ENCODE measurements at places on chromosomes 6 and 20.
A peak's percentile ranks its signal among the peaks of the same experiment; 100 is the strongest.

- DNase-seq: no peak
Measured at GRCh38 chr6:19860235-19860877, 23.2 kb downstream of the ID4 start.

GRCh38 chr20:34262488-34263288 is 21.5 kb downstream of the ASIP start:
- no peak for DNase-seq

- DNase-seq: no peak
Measured at GRCh38 chr6:21665392-21666200, 72.0 kb downstream of the SOX4 start.

GRCh38 chr6:13302751-13303667 is 25.3 kb downstream of the TBC1D7 start:
- no peak for DNase-seq

- DNase-seq: no peak
Measured at GRCh38 chr6:43814865-43815264, 44.9 kb downstream of the VEGFA start.

DNA sequence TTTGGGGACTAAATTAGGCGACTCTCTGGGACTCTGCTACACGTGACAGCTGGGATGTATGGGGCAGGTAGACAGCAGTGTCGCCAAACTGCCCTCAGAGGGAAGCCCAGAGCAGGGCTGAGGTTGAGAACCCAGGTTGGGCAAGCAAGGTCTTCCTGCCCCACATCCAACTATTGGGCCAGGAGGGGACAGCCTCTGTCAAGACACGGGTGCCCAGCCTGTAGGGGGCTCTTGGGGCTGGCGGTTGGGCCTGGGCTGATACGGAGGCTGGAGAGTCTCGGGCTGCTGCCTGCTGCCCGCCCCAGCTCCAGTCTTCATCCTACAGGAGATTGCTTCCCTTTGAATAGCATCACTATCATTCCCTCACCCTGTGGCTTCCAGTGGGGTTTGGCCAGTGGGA is 33.3 kb downstream of the CPNE5 start:
- no peak for DNase-seq

- DNase-seq: no peak
Measured at GRCh38 chr6:15953152-15953880, 175.6 kb upstream of the MYLIP start.

DNA sequence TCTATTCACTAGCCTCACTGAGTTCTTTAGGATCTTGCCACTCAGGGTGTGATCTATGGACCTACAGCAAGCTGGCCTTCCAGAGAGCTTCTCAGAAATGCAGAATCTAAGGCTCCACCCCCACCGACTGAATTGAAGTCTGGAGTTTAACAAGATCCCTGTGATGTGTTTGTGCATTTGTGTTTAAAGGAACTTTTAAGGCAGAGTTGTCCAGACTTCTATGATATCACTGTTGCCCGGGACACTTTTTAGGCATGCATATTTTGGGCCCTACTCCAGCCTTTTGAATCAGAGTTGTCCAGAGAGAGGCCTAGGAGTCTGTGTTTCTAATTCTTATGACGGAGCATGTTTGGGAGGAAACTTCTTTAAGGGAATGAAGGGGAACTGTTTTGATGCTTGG is 232.3 kb downstream of the QKI start:
- DNase-seq: no peak

DNA sequence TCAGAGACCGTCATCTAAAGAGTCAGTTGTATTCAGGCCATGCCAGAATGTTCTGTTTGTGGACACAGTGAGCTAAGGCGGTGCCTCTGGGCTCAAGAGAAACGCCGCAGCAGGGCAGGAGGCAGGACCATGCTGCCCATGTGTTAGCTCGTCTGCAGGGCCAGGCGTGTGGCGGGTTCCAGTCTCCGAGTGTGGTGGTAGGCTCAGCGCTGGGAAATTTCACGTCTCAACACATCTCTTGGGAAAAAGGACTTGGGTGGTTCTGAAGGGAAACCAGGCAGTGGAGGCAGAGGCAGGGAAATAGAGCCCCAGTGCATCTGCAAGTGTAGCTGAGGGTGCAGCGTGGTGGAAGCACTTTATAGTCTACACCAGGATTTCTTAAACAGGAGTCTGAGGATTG is 56.9 kb upstream of the TAGAP start:
- no peak for DNase-seq

GRCh38 chr20:23343590-23343989 is 7.0 kb upstream of the NXT1 start:
- DNase-seq: no peak

GRCh38 chr6:150600010-150600300 is 270 bp downstream of the PLEKHG1 start:
- no peak for DNase-seq

DNA sequence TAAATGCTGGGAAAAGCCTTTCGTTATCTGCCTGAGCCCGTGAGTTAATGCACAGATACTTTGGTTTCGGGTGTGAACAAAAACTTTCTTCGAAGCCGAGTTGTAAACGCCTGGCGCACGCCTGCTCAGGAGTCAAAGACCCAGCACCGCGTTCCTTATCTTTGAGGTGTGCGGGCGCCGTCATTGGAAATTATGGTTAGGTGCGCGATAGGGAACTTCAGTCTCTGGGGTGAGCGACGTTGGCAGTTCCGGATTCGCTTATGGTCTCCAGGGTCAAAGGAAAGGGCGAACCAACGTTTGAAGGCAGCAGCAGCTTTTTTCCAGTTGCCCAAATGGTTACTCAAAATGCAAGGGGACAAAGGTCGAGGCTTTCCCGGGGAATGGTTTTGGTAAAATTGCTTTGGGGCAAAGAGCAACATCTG is 853 bp downstream of the SLC22A3 start:
- no peak for DNase-seq

DNA sequence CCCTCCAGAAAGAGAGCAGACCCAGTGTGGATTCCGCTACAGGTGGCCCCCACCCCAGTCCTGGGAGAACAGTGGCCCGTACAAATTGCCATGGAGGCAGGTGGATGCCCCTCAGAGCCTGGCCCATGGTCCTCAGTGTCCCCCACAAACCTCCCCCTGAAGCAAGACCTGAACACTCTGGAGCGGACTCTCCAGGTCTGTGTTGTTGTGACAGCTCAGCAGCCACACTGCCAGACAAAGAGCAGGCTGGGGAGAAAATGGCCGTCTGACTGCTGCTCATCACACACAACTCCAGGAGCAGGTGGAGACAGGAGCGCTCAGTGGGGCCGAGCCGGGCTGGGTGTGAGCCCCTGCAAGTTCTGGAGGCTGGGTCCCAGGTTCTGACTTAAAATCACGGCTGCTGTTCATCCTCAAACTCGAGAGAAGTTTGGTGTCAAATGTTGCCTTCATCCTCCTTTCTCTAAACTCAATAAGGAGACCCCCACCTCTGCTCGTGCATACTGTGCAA is 241.8 kb downstream of the CDH4 start:
- no peak for DNase-seq

- no peak for DNase-seq
Measured at GRCh38 chr6:39932386-39932910, 1.8 kb downstream of the MOCS1 start.

DNA sequence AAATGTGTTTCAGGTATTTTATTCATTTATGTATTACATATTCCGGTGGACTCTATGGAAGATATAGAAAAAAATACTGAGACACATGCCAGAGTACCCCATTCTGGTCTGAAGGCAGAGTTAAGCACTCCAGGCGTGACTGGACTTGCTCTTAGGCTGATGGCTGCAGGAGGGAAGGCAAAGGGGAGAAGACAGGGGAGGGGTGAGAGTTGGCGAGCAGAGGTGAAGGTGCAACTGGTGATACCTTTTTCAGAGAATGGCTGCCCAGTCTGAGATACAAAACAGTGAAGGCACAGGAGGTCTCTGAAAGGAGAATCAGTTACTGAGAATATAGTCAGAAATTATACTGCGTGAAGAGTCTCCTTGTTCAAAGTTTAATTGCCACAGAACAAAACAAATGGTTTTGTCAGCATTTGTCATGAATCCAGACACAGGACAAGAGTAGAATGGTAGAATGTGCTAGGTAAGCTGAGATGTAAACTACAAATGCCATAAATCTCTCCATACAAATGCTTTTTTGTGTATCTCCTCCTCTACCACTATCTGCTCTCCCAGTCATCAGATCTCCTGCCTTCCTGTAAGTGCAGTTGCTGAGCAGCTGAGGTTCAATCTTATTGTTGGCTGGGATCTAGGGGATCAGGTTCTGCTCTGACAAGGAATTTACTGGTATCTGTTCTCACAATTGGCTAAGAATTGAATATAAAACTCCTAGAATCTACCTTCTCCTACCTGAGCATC is 104.2 kb upstream of the DST start:
- no peak for DNase-seq

GRCh38 chr6:158559895-158560835 is at the start of gene TMEM181:
Gene TMEM181 (plus strand): TSS chr6:158560091. CDS start chr6:158560225, 134 bp downstream.
- peak; percentile 44 for DNase-seq

DNA sequence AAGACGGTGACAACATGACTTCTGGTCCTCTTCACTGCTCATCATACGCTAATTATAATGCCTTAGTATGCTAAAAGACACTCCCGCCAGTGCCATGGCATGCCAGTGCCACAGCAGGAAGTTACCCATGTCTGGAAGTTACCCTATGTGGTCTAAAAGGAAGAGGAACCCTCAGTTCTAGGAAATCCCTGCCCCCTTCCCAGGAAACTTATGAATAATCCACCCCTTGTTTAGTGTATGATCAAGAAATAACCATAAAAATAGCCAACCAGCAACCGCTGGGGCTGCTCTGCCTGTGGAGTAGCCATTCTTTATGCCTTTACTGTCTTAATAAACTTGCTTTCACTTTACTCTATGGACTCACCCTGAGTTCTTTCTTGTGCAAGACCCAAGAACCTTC is 15.8 kb upstream of the SERPINB9 start:
- DNase-seq: no peak

- no peak for DNase-seq
Measured at GRCh38 chr6:85461798-85462170, 11.9 kb downstream of the NT5E start.

- no peak for DNase-seq
Measured at GRCh38 chr20:23643659-23644058, 5.9 kb upstream of the CST3 start.

GRCh38 chr6:158648682-158649131 is 1.1 kb upstream of the SYTL3 start:
- DNase-seq: no peak

DNA sequence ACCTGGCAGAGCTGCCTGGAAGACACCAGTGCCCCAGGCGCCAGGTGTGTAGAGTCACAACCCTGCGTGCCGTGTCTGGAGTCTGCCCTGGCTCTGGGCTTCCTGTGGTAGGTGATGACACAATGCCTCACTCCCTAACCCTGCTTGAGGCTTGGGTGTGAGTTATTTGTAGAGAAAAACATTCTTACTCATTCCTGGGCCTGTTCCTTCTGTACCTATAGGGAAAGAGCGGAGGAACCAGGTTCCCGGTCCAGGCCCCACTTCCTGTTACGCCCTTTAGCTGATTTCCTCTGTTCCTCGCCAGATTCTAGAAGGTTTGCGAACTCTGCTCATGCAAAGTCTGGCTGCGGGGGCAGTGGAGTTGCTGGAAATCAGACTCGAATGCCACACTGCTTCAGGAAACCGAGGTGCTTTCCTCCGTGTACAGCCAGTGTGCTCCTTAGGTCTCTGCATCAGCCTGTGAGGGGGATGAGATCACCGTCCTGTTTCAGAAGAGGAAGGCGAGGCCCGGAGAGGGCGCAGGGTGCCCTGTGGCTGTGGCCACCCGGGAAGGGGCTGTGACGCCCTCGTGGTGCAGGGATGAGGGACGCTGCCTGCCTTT is 67.1 kb upstream of the DUSP22 start:
- no peak for DNase-seq

DNA sequence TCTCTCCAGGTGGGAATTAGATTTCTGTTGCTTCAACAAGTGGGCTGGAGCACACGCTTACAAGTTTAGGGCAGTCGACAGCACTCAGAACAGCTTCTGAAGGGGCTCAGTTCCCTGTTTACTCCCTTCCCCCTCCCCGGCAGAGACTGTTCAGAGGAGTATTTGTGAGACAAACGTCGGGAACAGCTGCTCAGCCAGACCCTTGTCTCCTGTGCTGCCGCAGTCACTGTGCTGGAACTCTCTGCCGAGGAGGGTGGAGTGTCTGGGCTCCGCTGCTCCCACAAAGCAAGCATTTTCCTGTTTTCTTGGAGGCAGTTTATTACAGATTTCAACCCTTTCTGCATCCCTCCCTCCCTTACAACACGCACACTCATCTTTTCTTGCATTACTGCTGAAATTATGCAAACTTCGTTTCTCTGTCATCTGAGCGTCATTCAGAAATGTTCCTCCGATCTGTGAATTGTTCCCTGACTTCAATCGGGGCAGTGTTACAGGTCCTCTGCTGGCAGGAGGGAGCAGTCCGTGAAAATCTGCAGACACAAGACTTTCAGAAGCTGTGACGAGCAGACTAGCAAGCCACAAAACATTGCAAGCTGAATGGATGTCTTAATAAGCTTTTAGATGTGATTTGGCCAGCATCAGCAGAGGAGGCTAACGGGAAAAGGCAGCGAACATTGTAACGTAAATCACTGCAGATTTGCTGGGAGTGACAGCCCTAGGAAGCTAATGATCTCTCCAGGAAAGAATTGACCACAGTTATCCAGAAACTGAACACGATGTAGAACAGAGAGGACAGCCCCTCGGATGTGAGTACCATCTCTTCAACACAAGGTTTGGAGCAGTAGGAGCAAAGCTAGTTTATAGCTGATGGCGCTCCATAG is 76.2 kb downstream of the LYRM2 start:
- no peak for DNase-seq

DNA sequence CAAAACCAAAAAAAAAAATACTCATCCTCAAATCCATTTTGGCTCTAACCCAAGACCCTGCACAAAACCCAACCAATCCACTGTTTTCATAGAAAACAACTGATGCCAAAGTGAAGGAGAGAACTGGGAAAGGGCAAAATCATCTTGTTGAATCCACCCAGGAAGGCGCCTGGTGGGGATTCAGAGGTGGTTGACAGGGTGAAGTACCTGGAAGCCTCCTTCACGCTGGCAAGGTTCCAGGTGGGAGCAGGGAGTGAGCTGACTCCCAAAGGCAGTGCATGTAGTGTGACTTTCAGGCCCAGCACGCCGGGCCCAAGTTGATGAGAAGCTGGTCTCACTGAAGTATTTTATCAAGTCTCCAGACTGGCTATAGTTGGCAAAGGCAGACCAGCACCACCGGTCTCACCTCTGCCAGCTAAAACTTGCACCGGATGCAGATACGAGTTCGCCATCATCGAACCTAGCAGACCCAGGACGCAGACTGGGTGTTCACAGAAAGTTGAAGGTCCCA is 16.5 kb downstream of the PPP1R10 start:
- DNase-seq: no peak

DNA sequence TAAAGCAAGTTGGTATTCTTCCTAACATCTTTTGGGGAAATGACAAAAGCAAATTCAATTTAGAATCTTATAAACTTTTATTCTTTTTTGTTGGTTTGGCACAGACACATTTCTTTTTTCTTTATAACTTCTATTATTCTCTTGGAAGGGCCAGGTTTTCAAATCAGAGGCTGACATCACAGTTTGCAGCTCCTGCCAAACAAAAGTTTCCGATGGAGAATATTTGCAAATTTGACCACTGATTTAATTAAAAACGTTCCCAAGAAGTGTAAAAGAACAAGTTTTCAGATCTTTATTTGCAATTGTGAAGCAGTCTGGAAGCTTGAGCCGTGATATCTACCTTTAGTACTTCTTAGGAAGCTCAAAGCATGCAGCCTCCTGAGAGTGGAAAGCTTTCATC is 53.8 kb upstream of the CD83 start:
- DNase-seq: no peak

All from cortex of kidney (tissue), 1 donor.